ENCODE measurements at places on chromosomes 7 and 10.

DNA sequence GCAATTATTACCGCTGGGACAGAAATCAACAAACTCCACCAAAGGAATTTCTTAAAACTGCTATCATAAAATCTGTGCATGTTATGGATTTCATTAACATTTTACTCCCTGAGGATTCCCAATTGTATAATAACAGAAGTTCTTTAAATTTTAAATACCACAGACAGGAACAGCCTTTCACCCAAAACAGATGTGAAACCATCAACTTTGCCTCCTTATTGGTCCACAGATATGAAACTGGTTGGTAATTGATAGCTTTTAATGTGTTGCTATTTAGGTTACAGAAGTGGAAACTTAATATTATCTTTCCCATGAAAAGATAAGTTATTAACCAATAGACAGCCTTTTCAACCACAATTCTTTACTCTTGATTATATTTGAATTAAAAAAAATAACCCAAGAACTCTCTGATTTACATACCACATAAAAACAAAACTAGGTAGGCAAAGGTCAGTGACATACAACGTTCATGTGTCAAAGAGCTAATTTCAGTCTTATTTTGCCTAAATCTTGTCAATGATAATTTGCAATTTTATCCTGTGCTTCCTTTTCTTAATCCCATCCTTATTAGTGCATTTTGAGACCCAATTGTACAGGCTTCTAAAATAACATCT, 90.0 kb downstream of the NRP1 start:
- no peak for DNase-seq

DNA sequence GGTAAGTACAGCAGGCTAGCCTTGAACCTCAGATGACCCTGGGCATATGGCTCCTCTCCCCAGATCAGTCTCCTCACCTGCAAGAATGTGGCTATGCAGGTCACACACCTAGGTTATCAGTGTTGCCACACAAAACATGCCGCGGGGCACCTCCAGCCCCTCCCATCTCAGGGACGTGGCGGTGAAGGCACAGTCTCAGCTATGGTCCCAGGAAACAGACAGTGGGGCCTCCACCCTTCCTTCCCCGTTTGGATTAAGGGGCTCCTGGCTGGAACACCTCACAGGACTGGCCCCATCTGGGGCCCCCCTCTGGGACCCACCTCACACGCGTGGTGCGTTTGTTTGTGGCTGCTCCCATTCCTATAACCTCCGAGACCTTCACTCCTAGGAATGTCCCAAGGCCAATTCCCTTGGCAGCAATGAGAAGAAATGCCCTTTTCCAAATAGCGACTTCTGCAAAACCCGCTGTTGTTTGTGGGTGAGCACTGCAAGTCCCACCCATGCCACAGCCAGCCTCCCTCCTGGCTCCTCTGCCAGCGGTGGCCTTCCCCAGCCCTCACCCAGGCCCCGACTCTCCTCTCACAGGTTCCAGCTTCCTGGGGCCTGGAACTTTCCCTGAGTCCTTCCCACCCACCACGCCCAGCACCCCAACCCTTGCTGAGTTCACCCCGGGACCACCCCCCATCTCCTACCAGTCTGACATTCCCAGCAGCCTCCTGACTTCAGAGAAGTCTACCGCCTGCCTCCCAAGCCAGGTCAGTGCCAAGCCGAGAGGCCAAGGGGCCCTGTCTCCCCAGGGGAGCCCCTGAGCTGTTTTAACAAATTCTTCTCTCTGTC, 17.1 kb downstream of the ZMIZ2 start:
- no peak for DNase-seq

GRCh38 chr10:96228408-96228994, 42.9 kb downstream of the BLNK start:
- DNase-seq = no peak

DNA sequence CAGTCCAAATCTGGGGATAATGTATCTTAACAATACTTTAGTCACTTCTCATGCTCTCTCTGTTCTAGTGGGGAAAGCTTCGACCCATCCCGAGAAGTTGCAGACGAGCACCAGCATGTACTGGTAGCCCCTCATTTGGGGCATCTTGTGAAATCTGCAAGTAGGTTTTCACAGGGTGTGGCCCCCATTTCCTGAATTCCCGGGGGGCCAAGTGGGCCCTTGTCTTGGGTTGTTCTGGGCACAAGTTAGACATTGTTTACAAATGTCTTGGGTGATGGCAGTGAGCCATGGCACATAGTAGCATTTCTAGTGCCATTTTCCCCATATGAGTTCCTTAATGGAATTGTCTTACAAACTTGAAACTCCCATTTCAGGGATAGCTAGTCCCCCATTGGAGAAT, 216.7 kb upstream of the KCND2 start:
- no peak for DNase-seq

GRCh38 chr10:18231480-18231879, 91.3 kb downstream of the CACNB2 start:
- no peak for DNase-seq

DNA sequence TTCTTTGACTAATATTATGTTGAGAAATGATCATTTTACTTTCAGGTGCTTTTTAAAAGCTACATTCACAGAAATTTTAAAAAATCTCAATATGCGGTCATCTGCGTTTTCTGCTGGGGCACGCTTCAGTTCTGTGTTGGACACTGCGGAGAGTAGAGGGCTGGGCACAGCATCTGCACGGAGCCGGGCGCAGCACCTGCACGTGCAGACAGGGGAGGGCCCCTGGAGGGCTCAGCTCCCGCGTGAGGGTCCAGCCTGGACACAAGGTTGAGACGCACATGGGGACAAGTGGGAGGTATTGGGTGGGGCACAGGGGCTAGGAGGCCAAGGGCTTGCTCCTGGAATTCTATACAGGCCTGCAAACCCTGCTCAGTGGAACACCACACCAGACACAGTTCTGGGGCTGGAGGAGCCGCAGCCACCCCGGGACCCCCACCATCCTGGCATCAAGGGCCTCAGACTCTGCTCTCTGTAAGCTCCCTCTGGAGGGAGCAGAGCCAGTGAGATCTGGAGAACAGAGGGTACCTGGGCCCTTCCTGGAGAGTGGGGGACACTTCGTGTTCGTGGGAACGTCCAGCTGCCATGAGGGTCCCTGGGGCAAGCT, 20.4 kb upstream of the FAM20C start:
- DNase-seq = no peak

- no peak for DNase-seq
Measured at GRCh38 chr10:43265799-43266721, 805 bp downstream of the RASGEF1A start.

GRCh38 chr7:158431941-158432347, 155.7 kb downstream of the PTPRN2 start:
- DNase-seq = no peak

- DNase-seq = no peak
Measured at GRCh38 chr7:158646766-158647474, 57.7 kb downstream of the NCAPG2 start.
